Ecto neural progenitor cell (in vitro differentiated cells): ENCODE measurements at places on chromosomes 4 and X.
A peak's percentile ranks its signal among the peaks of the same experiment; 100 is the strongest.

DNA sequence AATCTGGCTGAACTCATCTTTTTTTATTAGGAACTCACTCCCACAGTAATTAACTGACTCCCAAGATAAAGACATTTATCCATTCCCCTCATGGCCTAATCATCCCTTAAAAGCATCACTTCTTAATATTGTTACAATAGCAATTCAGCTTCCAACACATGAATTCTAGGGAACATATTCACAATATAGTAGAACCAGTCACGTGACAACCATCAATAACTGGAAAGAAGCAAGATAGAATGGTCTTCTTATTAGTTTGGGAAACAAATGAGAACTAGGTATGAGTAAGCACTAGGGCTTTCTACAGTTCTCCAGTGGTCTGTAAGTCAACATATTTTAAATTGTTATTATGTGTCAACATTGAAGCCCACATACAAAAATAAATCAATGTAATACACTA lies 170.1 kb downstream of the KLHL4 start:
- DNase-seq: no peak

DNA sequence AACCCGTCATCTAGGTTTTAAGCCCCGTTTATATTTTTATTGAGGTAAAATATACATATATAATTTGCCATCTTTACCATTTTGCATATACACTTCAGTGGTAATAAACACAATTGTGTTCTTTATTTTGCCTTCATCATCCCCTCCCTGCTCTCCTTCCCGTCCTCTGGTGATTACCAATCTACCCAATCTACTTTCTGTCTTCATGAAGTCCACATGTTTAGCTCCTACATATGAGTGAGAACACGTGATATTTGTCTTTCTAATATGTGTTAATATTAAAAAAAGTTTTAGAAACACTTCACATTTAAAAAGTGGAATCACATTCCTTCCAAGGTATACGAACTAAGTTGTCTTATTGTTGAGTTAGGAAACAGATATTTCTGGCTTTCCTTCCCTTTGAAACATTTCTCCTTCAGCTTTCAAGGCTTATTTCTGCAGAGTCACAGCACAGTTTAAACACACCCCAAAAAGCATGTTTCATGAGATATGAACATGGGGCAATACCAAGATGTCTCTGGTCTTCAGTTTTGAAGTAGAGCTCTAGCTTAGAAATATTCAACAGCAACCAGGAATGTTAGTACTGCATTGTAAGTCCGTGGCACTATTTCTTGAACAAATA lies 35.9 kb downstream of the GYPA start:
- no peak for DNase-seq

- no peak for DNase-seq
Measured at GRCh38 chr4:114272226-114272625, 292.8 kb upstream of the ARSJ start.

GRCh38 chrX:47293106-47293505 lies 60.3 kb downstream of the USP11 start:
- DNase-seq: no peak

- DNase-seq: no peak
Measured at GRCh38 chrX:132677233-132677716, 188.4 kb upstream of the MBNL3 start.

- no peak for DNase-seq
Measured at GRCh38 chr4:109429545-109429944, 4.1 kb upstream of the SEC24B start.

GRCh38 chr4:82696117-82696860 lies 102.3 kb downstream of the SCD5 start:
- DNase-seq: no peak

DNA sequence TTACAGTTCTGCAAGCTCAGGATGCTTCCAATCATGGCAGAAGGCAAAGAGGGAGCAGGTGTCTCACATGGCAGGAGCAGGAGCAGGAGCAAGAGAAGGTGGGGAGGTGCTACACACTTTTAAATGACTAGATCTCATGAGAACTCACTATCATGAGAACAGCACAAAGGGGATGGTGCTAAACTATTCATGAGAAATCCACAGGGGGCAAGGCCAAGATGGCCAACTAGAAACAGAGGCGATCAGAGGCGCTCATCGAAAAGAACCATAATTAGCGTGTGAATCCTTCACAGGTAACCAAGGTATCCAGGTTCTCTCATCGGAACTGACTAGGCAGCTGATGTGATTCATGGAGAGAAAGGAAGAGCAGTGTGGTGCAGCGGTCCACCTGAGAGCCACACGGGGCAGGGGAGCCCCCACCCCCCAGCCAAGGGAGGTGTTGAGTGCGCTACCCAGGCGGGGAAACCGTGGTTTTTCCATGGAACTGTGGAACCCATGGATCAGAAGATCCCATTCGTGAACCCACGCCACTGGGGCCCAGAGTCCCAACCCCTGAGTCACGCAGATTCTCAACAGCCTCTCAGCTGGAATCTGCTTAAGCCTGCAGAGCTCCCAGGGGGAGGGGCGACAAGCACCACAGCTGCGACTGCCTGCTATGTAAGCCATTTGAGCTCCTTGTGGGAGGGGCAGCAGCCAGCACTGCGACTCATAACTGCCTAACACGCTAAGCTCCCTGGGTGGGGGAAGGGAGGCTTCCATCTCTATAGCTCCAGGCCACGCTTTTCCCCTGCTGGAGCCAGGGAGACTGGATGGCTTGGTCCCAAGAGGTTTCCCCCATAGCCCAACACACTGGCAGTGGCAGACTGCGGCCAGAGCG lies 46.7 kb downstream of the FGF16 start:
- DNase-seq: peak; percentile 69
